NCI-H446 treated with DMSO at 0.1 percent for 48 hours (cell line): ENCODE measurements at places on chromosomes 13 and 19.

DNA sequence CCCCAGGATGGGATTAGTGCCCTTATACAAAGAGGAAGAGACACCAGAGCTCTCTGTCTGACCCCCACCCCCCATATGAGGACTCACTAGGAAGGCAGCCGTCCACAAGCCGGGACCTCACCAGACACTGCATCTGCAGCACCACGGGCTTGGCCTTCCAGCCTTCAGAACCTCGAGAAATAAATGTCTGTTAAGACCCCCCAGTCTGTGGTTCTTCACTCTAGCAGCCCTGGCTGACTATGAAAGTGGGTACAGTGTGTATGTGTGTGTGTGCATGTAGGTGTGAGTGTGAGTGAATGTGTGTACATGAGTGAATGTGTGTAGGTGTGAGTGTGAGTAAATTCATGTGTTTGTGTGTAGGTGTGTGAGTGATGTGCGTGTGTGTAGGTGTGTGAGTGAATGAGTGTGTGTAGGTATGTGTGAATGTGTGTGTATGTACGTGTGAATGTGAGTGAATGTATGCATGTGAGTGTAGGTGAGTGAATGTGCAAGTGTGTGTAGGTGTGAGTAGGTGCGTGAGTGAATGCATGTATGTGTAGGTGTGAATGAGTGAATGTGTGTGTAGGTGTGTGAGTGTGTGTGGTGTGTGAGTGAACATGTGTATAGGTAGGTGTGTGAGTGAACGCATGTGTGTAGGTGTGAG is 201.6 kb upstream of the ZNF536 start:
- DNase-seq, result no peak

GRCh38 chr19:5988517-5989387 is 10.8 kb upstream of the RANBP3 start:
- peak; percentile 10 for DNase-seq

GRCh38 chr13:38365661-38366060 is 16.0 kb downstream of the UFM1 start:
- DNase-seq, result no peak

GRCh38 chr13:33684874-33685273 is 133.1 kb upstream of the RFC3 start:
- no peak for DNase-seq

DNA sequence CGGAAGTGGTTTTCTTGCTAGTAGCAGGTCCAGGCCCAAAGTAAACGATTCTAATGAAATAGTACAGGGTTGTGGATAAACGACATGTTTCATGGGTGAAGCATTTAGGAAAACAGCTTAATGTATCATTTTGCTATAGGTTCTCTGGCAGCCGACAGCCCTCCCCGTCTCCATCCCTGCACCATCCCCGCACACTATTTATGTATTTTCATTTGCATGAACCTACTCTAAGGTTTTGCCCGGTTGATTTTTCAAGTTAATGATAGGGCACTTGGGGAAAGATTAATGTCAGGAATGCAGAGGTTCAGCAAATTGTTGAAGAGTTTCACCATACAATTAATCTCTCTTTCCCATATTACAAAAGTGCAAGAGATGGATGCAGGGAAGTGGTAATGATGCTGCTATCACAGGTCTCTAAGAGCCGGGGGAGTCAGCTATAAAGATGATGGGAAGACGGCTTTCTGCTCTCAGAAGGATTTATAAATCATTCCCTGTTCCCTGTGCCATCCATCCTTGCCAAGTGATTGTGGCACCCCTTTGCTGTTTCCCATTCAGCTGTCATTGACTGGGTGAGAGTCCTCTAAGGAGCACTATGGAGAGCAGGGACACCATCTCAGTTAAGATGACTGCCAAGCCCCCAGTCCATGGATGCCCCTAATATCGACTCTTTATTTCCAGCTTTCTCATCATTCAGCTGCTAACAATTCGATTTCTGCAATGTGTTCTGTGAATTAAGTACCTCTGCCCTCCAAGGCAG is 186.3 kb downstream of the IRS2 start:
- DNase-seq, result no peak

DNA sequence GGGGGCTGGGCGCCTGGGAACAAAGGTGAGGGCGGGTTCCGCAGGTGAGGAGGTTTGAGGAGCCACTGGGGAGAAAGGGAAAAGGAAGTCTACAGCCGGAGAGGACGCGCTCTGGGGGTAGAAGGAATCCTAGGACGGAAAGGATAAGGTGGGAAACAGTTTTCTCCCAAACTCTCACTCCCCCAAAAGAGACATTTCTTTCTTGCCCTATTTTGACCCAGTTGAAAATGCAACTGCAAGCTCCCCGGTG is 651 bp upstream of the POLR1D start:
- DNase-seq, result no peak

GRCh38 chr13:39483326-39483725 is 119.7 kb downstream of the LHFPL6 start:
- DNase-seq, result no peak
